T-cell (primary cell): ENCODE measurements at places on chromosomes 16 and 17. TPM values are rescaled to one million over a fixed set of nuclear protein-coding genes. Genes with fewer than 3 reads are reported as not detected.

DNA sequence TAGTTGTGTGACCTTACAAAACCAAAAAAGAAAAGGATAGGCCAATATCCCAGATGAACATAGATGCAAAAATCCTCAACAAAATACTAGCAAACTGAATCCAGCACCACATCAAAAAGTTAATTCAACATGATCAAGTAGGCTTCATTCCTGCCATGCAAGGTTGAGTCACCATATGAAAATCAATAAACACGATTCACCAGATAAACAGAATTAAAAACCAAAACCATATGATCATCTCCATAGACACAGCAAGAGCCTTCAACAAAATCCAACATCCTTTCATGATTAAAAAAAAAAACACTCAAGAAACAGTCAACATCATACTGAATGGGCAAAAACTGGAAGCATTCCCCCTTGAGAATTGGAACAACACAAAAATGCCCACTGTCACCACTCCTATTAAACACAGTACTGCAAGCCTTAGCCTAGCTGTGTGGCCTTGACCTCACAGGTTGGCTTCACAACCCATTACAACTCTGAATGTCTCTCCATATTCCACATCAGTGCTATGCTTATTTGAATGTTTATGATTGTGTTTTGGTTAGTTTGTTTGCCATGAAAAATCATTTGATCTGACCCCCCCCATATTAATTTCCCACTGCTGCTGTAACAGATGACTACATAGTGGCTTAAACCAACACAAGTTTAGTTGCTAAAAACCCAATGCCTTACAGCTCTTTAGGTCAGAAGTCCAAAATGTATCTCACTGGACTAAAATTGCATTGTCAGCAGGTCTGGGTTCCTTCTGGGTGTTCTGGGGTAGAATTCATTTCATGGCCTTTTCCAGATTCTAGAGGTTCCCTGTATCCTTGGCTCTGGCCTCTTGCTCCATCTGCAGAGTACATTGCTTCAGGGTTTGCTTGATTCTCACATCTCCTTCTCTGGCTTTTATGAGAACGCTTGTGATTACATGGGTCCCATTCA, 257.1 kb upstream of the DYNLRB2 start:
- no peak for DNase-seq
- H3K27ac ChIP-seq: no peak overlapping the region
- no peak overlapping the region for H3K4me3 ChIP-seq
- no peaks in the 10 kb centered on the region for H3K4me1 ChIP-seq

KRT40 gene
- total RNA-seq: not detected

PRSS36 gene
- total RNA-seq: 1.2 TPM

GRCh38 chr17:64497565-64498035, 746 bp upstream of the POLG2 start:
- no peak for DNase-seq
- no peaks in the 10 kb centered on the region for H3K27me3 ChIP-seq
- peak overlapping the region; percentile 84 for H3K4me3 ChIP-seq
- peaks cover 36% of the 10 kb centered on the region for H3K4me1 ChIP-seq
- peak overlapping the region; percentile 91 for H3K27ac ChIP-seq

- no peaks in the 10 kb centered on the region for H3K36me3 ChIP-seq
- H3K4me3 ChIP-seq: no peak overlapping the region
- H3K27me3 ChIP-seq: no peaks in the 10 kb centered on the region
- DNase-seq: no peak
- no peaks in the 10 kb centered on the region for H3K4me1 ChIP-seq
- no peak overlapping the region for H3K27ac ChIP-seq
These were observed 392.4 kb upstream of the GOT2 start for GRCh38 chr16:59126486-59126885.

DNA sequence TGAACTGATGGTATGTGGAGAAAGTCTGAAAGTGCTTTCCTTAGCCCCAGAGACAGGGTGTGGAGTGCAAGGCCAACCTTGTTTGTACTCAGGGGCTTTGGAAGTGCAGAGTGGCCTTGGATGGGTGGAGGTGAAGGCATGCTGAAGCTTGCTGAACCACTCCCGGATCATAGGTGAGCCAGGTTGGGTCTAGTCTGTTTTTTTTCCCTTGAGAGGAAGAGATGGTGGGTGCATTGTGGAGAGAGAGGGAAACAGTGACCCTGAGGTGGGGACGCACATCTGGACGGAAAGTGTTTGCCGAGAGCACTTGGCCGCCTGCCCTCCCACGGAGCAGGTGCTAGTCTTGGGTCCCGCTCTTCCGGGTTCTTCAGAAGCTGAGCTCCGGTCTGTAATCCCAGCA, 12.5 kb downstream of the ABAT start:
- H3K4me3 ChIP-seq: no peak overlapping the region
- no peak overlapping the region for H3K27ac ChIP-seq
- peaks cover 13% of the 10 kb centered on the region for H3K36me3 ChIP-seq
- no peaks in the 10 kb centered on the region for H3K27me3 ChIP-seq
- DNase-seq: no peak
- H3K4me1 ChIP-seq: no peaks in the 10 kb centered on the region

FOXO3B gene
- 4.8 TPM for total RNA-seq

GRCh38 chr16:57374067-57374534, 1.8 kb downstream of the CX3CL1 start:
- no peaks in the 10 kb centered on the region for H3K4me1 ChIP-seq
- DNase-seq: no peak
- H3K36me3 ChIP-seq: no peaks in the 10 kb centered on the region

- no peak overlapping the region for H3K4me3 ChIP-seq
- H3K27me3 ChIP-seq: no peaks in the 10 kb centered on the region
- H3K4me1 ChIP-seq: no peaks in the 10 kb centered on the region
- H3K27ac ChIP-seq: no peak overlapping the region
These were observed 81.0 kb upstream of the TBX2 start for GRCh38 chr17:61318684-61319098.

DNA sequence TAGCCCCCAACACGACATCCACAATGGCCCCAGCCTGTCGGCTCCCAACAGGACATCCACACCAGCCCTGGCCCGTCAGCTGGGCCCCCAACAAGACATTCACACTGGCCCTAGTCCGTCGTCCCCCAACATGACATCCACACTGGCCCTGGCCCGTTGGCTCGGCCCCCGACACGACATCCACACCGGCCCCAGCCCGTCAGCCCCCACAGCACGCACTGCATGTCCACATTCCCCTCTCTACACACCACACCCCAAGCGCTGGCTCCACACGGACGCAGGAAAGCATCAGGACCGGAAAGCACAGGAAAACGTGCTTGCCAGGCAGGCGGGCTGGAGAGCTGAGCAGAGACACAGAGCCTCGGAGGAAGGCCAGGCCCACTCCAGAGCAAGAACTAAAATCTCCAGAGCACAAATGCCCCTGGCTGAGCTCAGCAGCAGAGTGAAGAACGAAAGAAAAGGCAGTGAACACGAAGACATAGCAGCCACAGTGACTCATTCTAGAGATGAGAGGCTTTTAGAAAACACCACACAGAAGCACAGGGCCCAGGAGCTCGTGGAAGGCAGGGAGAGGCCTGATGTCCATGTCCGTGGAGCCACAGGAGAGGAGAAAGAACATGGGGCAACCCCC, 50.6 kb downstream of the LMF1 start:
- no peak overlapping the region for H3K27ac ChIP-seq
- DNase-seq: no peak
- no peaks in the 10 kb centered on the region for H3K4me1 ChIP-seq
- H3K4me3 ChIP-seq: no peak overlapping the region
- H3K36me3 ChIP-seq: peaks cover 5% of the 10 kb centered on the region
- H3K27me3 ChIP-seq: no peaks in the 10 kb centered on the region

DLX3 gene
- not detected for total RNA-seq

DNA sequence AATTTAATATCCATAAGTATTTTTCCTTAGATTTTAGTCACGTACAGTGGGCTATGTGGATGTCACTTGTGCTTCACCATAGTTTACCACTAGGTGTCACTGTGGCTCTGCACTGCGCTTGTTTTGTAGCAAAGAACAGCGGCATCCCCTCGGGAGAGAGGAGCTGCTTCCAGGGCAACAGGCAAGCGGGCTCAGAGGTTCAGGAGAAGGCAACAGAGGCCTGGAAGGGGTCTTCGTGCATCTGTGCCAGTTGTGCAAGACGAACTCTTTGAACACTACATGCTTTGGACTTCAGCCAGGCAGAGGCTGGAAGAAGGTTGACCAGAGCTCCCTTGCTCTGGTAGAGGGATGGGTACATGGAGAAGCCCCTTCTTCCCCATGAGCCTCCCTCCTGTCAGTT, 20.6 kb downstream of the CYB561 start:
- peak; percentile 56 for DNase-seq
- H3K4me3 ChIP-seq: no peak overlapping the region
- no peak overlapping the region for H3K27ac ChIP-seq
- H3K36me3 ChIP-seq: no peaks in the 10 kb centered on the region
- H3K27me3 ChIP-seq: no peaks in the 10 kb centered on the region

GPT2 gene
- total RNA-seq: 2.1 TPM

GRCh38 chr17:5344914-5345313, 62.8 kb downstream of the RABEP1 start:
- no peaks in the 10 kb centered on the region for H3K27me3 ChIP-seq
- DNase-seq: no peak
- no peaks in the 10 kb centered on the region for H3K4me1 ChIP-seq
- H3K36me3 ChIP-seq: peaks cover 27% of the 10 kb centered on the region
- H3K27ac ChIP-seq: no peak overlapping the region
- H3K4me3 ChIP-seq: no peak overlapping the region

- no peak for DNase-seq
- H3K4me3 ChIP-seq: no peak overlapping the region
- no peak overlapping the region for H3K27ac ChIP-seq
- no peaks in the 10 kb centered on the region for H3K4me1 ChIP-seq
- peaks cover 24% of the 10 kb centered on the region for H3K27me3 ChIP-seq
These were observed 5.6 kb downstream of the CASKIN2 start for GRCh38 chr17:75509528-75510258.

RNU2-1 gene
- 4,491 TPM for total RNA-seq

DNA sequence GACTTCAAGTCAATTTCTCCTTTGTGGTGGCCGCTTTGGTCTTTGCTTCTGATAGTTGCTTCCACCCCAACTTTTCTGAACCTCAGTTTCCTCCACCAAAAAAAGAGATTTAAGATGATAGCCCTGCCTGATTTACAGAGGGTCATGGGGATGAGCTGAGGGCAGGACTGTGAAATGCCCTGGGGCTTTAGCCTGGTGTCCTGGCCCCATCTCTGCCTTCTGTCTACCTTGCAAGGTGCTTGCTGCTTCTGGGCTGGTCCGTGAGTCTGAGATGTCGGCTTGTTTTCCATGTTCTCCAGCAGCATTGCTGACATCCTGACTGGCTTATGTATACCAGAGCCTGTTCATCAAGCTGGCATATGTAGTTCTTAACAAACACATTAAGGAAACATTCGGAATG, 191.9 kb upstream of the MPHOSPH6 start:
- H3K27ac ChIP-seq: no peak overlapping the region
- H3K4me1 ChIP-seq: no peaks in the 10 kb centered on the region
- H3K27me3 ChIP-seq: peaks cover 2% of the 10 kb centered on the region
- DNase-seq: no peak

- H3K4me1 ChIP-seq: peaks cover 17% of the 10 kb centered on the region
These were observed 13.3 kb downstream of the CES4A start for GRCh38 chr16:67001726-67002125.

CD300LB gene
- not detected for total RNA-seq

GALR2 gene
- not detected for total RNA-seq

- no peaks in the 10 kb centered on the region for H3K4me1 ChIP-seq
- H3K36me3 ChIP-seq: peaks cover 11% of the 10 kb centered on the region
- no peak overlapping the region for H3K4me3 ChIP-seq
- no peak for DNase-seq
- no peaks in the 10 kb centered on the region for H3K27me3 ChIP-seq
These were observed 116.5 kb downstream of the CLEC16A start for GRCh38 chr16:11060842-11061241.

DNA sequence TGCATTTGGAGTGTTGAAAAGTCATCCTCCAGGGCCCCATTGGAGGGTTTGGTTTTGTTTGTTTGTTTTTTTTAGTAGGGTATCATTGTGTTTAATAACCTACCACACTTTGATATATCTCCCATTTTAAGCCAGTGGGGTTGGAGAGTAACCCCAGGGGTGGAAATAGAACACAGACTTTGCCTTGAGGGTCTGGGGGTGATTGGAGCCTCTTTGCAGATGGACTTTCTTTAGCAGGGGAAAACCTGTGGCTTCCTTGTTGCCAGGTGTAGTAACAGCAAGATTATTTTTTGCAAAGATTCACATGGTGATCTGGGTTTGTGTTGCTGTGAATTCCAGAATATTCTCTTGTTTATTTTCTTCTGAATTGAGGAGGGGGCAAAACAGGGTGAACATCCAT, 1.5 kb downstream of the ABCC1 start:
- H3K27me3 ChIP-seq: no peaks in the 10 kb centered on the region
- peaks cover 12% of the 10 kb centered on the region for H3K4me1 ChIP-seq
- H3K4me3 ChIP-seq: peak overlapping the region; percentile 76
- no peak for DNase-seq
- peak overlapping the region; percentile 86 for H3K27ac ChIP-seq
- peaks cover 2% of the 10 kb centered on the region for H3K36me3 ChIP-seq

DNA sequence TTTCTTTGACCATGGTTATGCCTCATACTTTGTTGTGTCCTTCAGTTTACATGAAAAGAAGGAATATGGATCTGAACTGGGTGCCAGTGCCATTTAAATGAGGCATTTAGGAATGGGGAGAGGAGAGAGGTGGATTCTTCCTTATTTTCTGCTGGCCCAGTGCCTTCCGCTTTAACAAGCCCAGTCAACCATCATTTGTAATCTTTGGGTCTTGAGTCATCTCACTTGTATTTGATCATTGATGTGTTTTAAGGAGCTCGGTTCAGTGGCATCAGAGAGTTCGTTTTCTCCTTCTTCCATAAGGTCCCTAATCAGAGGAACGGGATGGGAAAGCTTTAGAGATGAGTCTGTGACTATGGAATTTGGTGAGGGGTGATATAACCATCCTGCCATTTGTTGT, 334.9 kb downstream of the WWOX start:
- no peak overlapping the region for H3K4me3 ChIP-seq
- H3K36me3 ChIP-seq: no peaks in the 10 kb centered on the region
- no peak overlapping the region for H3K27ac ChIP-seq
- no peaks in the 10 kb centered on the region for H3K4me1 ChIP-seq
- no peaks in the 10 kb centered on the region for H3K27me3 ChIP-seq

DNA sequence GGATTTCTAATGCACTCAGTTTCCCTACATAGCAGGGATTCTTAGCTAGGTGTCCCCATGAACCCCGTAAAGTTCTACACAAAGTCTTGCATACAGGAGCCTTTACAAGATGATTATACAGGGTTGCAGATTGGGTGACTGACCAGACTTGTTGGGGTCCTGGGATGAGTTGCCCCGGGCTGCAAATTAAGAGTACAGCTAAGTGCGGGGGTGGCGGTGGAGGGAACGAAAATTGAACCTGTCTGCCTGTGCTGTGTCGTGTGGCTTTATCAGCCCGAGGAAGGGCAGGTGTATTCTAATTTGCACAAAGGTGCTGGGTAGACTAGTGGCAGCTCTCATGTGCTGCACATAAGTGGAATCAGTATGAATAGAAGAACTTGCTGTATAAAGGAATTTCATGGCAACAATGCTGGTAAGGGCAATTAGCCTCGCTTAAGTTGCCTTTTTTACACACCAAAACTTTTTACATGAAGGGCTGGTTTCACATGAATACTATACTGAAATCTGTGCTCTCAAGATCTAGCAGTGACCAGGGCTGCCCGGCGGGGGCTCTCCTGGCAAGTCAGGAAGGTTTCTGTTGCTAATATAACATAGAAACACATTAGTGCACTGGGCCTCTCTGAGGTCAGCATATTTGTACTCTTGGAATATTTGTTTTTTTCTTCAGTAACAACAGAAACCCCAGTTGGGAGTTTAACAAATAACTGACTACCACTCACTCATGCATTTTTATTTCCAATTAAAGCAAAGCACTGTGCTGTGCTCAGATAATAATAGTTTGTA, 50.7 kb downstream of the ADCY7 start:
- peaks cover 8% of the 10 kb centered on the region for H3K36me3 ChIP-seq
- no peak for DNase-seq
- no peaks in the 10 kb centered on the region for H3K27me3 ChIP-seq
- no peak overlapping the region for H3K27ac ChIP-seq
- H3K4me3 ChIP-seq: no peak overlapping the region
